Jurkat, Clone E6-1 (cell line): ENCODE measurements at places on chromosomes 4 and X.

DNA sequence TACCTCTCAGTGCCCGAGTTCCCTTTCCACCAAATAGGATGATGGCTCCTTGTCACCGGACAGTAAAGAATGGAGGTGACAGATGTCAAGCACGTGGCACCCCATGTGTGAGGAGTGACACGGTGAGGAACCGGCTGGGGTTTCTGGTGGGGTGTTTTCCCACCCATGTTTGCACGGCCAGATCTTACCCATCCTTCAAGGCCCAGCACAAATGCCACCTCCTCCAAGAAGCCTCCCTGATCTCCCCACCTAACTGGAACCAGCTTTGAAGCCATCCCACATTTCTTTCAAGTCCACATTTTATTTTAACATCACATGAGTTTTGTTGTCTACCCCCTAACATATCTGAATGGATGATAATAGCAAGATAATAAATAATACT is 63.0 kb downstream of the WFS1 start:
- DNase-seq, result no peak

DNA sequence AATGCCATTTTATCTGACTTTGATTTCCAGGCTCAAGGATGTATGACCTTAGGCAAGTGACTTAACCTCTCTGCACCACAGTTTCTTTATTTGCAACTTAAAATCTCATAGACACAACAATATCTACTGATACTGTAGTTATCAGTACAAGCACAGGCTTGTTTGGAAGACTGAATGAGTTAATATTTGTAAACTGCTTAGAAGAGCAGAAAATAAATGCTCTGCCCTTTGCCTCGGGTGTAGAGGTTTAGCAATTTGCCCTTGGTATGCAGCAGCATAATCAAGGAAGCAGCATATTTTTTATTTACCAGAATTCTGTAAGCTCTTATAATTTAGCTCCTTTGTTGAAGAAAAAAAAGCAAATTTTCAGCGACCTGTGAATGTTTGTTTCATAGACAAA is 2.9 kb upstream of the CXCL1 start:
- no peak for DNase-seq

GRCh38 chr4:24137671-24138601 is 248.1 kb upstream of the PPARGC1A start:
- DNase-seq, result no peak

DNA sequence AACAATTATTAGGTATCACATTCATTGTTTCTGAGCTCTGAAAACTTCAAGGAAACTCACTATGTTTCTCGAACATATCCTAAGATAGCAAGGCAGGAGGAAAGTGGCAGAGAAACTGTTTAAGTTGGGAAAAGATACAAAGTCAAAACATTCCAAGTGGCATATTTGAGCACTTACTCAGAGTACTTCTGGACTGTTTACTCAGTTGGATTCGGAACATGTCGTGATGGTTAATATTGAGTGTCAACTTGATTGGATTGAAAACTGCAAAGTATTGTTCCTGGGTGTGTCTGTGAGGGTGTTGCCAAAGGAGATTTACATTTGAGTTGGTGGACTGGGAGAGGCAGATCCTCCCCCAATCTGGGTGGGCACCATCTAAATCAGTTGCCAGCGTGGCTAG is 298.3 kb downstream of the IL1RAPL2 start:
- no peak for DNase-seq

GRCh38 chrX:135697601-135698000 is 15.8 kb upstream of the CT45A1 start:
- no peak for DNase-seq

DNA sequence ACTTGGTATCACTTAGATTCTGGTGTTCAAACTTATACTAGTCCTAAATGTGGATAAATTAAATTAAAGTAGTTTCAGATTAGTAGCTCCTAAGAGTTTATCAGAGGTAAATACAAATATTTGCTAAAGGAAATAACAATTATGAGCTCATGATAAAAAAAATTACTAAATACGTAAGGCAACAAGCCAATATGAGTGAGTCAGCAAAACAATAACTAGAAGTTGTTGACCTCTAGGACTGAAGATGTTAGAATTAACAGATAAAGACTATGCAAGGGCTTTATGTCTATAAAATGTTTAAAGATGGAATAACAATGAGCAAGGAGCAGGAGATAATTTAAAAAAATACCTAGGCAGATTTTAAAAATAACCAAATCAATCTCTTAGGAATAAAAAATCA is 195.8 kb downstream of the CLCN4 start:
- no peak for DNase-seq

GRCh38 chr4:38067499-38067898 is 107.3 kb downstream of the PTTG2 start:
- DNase-seq, result no peak
